B cell (primary cell): ENCODE measurements at places on chromosomes 3 and 15.

GRCh38 chr15:95252404-95252803 is 1021.0 kb downstream of the MCTP2 start:
- no peak for DNase-seq

DNA sequence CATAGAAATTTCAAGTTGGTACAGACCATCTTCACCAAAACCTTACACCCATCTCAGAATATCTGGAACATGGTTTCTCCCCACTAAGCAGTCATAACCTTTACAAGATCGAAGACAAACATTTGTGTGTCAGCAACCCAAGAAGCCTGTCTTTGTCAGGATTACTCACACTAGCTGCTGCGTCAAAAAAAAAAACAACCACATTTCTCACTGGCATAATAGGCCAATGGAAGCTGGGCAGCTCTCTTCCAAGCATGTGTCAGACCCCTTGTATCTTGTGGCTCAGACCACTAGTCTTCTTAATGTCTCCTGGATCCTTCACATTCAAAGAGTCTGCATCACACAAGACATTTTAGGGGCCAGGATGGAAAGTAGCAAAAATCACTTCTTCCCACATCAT is 266.9 kb upstream of the IGF1R start:
- no peak for DNase-seq

DNA sequence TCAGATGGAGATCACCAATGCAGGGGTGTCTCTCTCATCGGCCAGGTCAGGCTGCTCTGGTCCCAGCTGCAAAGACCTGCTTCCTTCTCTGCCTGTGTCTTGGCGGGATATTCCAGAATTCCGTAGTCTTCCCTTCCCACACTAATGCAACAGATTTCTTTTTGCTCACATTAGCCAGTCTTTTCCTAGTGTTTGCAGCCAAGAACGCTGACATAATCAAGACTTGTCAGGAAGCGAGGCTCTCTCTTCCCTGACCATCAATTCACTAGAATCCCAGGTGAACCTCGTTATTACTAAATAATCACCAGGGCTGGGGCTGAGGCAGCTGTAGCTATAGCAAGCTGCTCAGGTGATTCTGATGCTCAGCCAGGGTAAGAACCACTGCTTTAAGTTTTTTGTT is 43.2 kb upstream of the ACKR4 start:
- no peak for DNase-seq

GRCh38 chr3:71011565-71012287 is 571.8 kb downstream of the FOXP1 start:
- peak; percentile 72 for DNase-seq

- DNase-seq, result no peak
These were observed 118.0 kb upstream of the NPHP3 start for GRCh38 chr3:132840201-132840700.

DNA sequence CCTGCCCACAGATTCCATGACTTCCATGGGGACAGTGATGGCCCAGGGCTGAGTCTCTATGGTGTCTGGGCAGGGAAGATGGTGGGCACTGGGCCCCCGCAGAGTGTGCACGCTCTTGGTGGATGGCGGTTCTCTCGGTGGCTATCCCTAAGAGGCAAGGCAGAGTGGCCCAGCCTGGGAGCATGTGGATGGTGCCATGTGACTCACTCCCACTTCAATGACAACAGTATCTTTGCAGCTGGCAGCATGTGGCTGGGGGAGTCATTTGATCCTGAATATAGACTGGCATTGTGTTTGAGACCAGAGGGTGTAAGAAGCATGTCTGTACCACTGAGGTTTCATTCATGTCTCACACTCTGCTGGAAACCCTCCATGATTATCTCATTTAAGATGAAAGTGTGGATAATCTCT is 101.2 kb downstream of the CORO2B start:
- no peak for DNase-seq

- DNase-seq, result no peak
These were observed 41.1 kb upstream of the CTSH start for GRCh38 chr15:78985859-78986475.

GRCh38 chr3:2525968-2526367 is 427.3 kb downstream of the CNTN4 start:
- no peak for DNase-seq

GRCh38 chr3:116640109-116640508 is 69.5 kb upstream of the TUSC7 start:
- no peak for DNase-seq

DNA sequence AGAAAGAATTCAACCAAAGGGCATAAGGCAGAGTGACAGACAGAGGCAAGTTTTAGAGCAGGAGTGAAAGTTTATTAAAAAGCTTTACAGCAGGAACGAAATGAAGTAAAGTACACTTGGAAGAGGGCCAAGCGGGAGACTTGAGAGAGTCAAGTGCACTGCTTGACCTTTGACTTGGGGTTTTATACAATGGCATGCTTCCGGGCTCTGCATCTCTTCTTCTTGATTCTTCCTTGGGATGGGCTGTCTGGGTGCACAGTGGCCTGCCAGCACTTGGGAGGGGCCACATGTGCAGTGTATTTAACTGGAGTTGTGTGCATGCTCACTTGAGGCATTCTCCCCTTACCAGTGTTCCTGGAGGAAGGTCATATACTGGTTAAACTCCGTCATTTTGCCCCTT is 30.4 kb upstream of the KLHL25 start:
- DNase-seq, result no peak

- DNase-seq, result no peak
These were observed at the start of gene RLBP1 for GRCh38 chr15:89221543-89221942. Gene RLBP1, minus strand, starts transcription at chr15:89221579. Its CDS starts 2,604 bp downstream, at chr15:89218975.

GRCh38 chr15:51970132-51970817 is 1.3 kb downstream of the LEO1 start:
- DNase-seq, result no peak

DNA sequence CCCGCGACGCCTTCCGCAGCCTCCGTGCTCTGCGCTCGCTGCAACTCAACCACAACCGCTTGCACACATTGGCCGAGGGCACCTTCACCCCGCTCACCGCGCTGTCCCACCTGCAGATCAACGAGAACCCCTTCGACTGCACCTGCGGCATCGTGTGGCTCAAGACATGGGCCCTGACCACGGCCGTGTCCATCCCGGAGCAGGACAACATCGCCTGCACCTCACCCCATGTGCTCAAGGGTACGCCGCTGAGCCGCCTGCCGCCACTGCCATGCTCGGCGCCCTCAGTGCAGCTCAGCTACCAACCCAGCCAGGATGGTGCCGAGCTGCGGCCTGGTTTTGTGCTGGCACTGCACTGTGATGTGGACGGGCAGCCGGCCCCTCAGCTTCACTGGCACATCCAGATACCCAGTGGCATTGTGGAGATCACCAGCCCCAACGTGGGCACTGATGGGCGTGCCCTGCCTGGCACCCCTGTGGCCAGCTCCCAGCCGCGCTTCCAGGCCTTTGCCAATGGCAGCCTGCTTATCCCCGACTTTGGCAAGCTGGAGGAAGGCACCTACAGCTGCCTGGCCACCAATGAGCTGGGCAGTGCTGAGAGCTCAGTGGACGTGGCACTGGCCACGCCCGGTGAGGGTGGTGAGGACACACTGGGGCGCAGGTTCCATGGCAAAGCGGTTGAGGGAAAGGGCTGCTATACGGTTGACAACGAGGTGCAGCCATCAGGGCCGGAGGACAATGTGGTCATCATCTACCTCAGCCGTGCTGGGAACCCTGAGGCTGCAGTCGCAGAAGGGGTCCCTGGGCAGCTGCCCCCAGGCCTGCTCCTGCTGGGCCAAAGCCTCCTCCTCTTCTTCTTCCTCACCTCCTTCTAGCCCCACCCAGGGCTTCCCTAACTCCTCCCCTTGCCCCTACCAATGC is 2.0 kb downstream of the ISLR start:
- DNase-seq, result no peak

- DNase-seq, result peak; percentile 41
These were observed 45.7 kb downstream of the WDR76 start for GRCh38 chr15:43872416-43873020.

DNA sequence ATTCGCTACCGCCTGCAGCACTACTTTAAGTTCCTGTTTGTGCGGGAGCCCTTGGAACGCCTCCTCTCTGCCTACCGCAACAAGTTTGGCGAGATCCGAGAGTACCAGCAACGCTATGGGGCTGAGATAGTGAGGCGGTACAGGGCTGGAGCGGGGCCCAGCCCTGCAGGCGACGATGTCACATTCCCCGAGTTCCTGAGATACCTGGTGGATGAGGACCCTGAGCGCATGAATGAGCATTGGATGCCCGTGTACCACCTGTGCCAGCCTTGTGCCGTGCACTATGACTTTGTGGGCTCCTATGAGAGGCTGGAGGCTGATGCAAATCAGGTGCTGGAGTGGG is 995 bp downstream of the CHST14 start:
- DNase-seq, result no peak

DNA sequence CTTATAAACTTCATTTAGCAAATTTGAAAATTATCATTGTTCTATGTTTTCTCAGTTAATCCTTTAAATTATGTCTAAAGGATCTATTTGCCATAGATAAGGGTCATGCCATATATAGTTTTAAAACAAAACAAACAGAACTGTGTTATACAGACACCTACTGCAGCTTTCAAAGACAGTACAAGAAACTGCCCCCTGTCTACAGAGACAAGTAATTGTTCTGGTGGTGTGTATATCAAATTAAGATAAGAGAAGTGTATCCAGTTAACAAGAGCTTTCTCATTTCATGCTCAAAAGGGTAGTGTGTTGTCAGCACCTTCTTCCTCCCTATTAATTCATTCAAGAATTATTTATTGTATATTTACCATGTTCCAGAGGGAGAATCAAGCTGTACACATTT is 201.2 kb downstream of the FMN1 start:
- no peak for DNase-seq

GRCh38 chr15:63288778-63289378 is 11.5 kb downstream of the APH1B start:
- DNase-seq, result peak; percentile 61
